ENCODE measurements at places on chromosomes 13 and 19.

DNA sequence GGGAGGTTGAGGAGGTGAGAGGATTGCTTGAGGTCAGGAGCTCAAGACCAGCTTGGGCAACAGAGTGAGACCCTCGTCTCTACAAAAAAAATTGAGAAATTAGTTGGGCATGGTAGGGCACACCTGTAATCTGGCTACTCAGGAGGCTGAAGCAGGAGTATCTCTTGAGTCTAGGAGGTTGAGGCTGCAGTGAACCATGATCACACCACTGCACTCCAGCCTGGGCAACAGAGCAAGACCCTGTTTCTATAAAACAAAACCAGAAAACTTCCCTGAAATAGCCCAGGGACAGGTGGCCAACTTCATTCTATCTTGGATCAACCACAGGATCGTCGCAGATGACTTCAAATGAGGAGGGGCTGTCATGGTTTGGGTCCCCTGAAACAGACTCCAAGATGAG lies 28.7 kb downstream of the COLGALT1 start:
- DNase-seq: no peak

DNA sequence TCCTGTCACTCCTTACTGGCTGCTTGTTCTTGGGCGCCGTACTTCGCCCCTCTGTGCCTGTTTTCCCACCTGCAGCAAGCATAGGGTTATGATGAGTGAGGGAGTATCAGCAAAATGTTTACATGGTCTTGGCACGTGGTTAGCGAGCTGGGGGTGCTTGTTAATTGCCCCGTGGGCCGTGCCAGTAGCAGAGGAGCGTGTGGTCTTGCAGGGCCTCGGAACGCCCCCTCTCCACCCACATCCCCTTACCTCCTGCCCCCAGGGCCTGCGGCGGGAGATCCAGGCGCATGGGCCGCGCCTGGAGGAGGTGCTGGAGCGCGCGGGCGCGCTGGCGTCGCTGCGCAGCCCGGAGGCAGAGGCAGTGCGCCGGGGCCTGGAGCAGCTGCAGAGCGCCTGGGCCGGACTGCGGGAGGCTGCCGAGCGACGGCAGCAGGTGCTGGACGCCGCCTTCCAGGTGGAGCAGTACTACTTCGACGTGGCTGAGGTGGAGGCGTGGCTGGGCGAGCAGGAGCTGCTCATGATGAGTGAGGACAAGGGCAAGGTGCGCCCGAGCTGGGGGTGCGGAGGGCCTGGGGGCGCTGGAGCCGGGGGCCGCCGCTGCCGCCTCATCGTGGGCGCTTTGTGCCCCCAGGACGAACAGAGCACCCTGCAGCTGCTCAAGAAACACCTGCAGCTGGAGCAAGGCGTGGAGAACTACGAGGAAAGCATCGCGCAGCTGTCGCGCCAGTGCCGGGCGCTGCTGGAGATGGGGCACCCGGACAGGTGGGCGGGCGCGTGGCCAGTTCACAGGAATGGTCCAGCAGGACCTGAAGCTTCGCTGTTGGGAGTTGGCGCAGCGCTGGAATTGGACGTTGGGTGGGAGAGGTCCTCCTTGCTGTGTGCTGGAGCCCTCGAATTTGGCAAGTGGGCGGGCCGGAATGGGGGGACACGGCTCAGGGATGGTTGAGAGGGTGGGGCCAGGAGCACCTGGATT lies 22.5 kb upstream of the SHKBP1 start:
- no peak for DNase-seq

DNA sequence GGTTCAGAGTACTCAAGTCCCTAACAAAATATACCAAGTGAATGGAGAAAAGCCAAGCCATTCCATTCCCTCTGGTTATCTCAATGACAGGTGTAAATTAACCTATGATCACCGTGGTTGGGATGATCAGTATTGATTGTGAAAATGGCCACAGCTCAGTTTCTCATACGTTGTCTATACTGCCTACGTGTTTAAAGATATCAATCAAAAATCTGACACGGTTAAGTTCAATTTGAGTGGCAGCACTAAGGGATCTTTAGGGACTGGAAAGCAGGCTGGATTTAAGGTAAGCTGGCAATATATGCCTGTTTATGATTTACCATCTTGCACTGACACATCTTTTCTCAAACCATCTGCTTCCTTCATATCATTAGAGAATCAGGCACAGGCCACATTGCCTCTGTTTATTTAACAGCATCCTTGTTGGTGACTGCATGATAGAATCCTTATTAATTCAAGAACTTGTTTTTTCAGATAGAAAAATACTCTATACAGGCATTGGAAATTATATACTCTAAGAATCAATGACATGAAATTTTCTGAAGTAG lies 907.9 kb downstream of the PCDH9 start:
- DNase-seq: no peak

DNA sequence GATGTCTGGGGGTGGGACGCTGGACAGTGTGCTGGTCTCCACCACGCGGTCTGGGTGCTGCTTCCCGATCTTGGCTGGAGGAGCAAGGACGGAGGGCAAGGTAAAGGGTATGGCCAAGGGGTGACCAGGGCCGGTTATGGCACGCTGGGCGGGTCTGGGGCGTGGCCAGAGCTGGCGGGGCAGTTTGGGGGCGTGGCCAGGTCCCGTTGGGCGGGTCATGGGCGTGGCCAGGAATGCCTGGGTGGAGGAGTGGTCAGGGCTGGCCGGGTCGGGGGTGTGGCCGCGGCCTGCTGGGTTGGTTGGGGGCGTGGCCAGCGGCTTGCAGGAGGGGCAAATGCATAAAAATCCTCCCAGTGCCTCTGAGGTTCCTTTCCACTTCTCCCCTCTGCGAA lies 19.2 kb downstream of the GPX4 start:
- DNase-seq: no peak

DNA sequence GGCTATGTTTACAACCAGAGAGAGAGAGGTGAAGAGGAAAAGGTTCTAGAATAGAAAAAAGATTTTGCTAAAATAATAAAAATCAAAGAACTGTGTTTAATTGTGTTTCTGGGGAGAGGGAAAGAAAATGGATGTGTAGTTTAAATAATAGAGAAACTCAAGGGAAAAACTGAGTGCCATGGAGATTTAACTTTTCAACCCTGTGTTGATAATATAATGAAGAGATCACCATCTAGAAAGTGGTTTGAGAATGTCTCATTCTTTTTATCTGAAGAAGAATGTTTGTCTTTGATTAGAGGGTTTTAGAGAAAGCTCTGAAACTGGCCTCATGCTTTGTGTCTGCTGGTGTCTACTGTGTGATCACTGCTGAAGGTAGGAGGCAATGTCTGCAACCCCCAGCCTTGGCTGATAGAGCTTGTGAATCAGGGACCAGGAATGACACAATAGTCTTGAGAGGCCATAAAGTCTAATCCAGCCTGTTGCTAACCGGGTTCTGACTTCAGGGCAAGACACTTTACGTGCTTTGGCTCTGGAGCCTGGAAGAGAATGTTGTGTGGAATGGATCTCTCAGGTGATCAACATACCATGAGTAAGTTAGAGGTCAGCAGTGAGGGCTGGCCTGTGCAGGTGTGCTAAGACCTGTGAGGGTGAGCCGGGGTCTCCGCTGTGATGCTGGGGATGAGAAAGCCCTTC lies 5.4 kb downstream of the COL4A2 start:
- DNase-seq: no peak

DNA sequence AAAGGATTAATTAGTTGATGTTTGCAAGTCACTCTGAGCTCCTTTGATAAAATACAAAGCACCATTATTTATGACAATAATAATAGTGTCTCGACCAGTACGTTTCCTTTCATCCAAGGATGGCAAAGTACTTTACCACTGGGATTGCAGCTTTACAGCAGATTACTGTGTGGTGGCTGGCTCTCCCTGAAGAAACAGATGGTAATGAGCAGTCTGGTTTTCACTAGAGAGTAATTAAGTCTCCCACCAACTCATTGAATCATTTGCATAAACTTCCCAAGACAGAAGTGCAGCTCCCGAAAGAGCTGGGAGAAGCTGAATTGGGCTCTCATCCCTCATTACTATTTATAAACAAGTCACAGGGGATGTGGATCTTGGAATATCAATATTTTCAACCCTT lies 48.7 kb downstream of the KLF5 start:
- DNase-seq: no peak

DNA sequence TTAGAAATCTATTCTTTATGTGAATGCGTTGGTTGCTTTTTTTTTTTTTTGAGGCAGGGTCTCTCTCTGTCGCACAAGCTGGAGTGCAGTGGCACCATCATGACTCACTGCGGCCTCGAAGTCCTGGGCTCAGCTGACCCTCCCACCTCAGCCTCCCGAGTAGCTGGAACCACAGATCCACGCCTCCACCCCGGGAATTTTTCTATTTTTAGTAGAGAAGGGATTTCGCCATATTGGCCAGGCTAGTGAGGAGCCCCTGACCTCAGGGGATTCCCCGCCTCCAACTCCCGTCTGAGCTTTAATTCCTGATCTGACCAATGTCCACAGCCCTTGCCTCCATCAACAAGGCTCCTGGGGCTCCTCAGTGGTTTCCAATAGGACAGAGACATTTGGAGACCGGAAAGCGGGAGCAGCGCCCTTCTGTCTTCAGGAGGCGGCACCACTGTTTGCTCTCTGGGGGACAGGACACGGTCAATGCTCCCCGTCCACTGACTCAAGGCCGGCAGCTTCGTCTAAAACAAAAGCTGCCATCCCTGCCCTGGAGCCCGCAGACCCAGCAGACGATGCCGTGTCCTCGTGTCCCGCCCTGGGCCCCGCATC lies 503 bp downstream of the TUBA3C start:
- no peak for DNase-seq
